ENCODE measurements at places on chromosomes 16 and 17.

- no peak for DNase-seq
Observed at GRCh38 chr17:4204710-4205173, 59.0 kb downstream of the ANKFY1 start.

GRCh38 chr16:1090620-1091587 is 5.1 kb downstream of the C1QTNF8 start:
- DNase-seq: no peak

GRCh38 chr17:47708864-47709541 is 15.0 kb downstream of the TBKBP1 start:
- DNase-seq: no peak

GRCh38 chr17:31388351-31388750 is 3.1 kb upstream of the RAB11FIP4 start:
- DNase-seq: no peak

DNA sequence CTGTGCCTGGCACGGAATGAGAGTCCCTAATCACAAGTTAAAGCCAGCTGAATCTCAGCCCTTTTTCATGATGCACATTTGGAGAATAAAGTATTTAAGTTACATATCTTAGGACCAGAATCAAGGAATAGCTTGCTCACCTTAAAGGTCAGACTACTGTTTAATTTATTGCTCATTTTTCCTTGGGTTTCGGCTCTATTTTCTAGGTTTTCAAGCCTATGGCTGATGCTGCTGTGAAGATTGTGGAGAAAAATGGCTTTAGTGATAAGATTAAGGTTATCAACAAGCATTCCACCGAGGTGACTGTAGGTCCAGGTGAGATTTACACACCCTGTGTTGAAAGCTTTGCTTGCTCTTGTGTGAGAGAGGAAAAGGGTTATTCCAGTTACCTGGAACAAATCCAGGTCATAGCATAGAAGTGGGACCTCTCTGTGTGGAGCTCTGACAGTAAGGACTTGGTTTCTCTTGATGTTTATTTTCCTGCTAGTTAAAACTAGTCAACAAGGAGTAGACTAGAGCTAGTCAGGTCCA is 18.1 kb downstream of the PRMT7 start:
- no peak for DNase-seq

DNA sequence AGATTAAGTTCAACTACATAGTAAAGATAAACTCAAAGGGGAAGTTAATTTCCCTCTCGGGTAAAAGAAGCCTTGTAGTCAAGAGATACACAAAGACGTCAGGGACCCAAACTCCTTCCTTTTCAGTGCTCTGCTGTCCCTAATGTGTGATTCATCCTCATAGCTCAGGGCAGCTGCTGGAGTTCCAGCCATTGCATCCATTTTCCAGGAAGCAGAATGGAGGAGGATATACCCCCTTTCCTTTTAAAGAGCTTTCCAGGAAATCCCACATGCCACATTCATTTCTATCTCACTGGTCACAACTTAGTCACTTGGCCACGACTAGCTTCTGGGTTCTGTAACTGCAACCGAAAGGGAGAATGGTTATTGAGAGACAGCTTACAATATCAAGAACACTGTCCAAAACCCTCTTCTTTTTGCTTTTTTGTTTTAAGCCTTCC is 95.3 kb downstream of the SOCS1 start:
- DNase-seq: no peak

DNA sequence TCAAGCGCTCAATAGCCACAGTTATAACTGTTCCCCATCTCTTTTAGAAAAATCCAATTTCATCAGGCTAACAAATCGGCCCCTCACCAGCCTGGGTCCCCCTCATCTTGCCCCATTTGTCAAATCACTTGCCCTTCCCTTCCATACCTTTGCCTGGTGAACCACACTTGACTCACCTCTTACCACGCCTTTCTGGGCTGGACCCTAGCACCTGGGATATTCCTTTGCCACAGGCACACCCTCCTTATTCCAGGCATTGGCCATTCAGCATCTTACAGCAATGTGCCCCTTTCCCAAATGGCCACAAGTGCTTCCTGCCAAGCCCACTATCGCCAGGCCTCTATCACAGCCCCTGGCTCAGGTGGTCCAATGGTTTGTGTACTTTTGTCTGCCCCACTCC is 14.9 kb downstream of the CMTM4 start:
- DNase-seq: no peak

GRCh38 chr16:84737192-84738011 is 37.6 kb downstream of the USP10 start:
- DNase-seq: no peak

- DNase-seq: no peak
Observed at GRCh38 chr17:60269417-60269816, 119.6 kb downstream of the CA4 start.

- DNase-seq: no peak
Observed at GRCh38 chr17:66915204-66915611, 49.3 kb upstream of the CACNG4 start.

- no peak for DNase-seq
Observed at GRCh38 chr17:13429201-13429600, 172.5 kb downstream of the HS3ST3A1 start.

DNA sequence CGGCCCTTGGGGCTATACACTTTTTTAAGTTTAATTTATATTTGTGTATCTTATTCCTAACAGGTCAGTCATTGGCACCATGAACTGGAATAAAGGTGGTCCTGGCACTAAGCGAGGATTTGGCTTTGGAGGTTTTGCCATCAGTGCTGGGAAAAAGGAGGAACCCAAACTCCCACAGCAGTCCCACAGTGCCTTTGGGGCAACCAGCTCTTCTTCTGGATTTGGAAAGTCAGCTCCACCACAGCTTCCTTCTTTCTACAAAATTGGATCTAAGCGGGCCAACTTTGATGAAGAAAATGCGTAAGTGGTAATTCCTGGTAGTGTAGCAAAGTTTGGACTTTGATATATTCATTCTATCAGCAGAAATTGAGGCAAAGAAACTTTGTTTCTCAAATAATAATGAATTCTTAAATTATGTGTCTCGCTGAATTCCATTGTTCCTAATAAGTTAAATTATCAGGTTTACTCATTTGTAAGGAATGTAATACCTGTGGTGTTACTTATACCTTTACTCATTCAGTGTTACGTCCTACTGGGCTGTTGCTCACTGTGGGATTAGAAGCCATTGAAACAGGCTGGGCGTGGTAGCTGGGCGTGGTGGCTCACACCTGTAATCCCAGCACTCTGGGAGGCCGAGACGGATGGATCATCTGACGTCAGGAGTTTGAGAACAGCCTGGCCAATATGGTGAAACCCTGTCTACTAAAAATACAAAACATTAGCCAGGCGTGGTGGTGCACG is 13.2 kb downstream of the DDX42 start:
- DNase-seq: no peak

GRCh38 chr16:31460582-31461002 is 1.3 kb downstream of the ARMC5 start:
- no peak for DNase-seq

DNA sequence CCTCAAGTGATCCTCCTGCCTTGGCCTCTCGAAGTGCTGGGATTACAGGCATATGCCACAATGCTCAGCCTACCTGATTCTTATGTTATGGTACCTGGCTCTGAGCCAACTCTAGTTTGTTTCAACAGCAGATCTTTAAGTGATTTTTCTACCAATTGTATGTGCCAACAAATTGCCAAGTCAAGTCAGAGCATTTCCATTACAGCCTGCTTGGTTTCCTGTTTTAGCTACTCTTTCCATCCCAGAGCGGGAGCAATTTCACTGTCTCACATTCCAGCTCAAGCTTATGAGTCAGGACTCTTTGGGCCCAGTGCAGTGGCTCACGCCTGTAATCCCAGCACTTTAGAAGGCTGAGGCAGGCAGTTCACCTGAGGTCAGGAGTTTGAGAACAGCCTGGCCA is 30.8 kb upstream of the RBBP6 start:
- no peak for DNase-seq

DNA sequence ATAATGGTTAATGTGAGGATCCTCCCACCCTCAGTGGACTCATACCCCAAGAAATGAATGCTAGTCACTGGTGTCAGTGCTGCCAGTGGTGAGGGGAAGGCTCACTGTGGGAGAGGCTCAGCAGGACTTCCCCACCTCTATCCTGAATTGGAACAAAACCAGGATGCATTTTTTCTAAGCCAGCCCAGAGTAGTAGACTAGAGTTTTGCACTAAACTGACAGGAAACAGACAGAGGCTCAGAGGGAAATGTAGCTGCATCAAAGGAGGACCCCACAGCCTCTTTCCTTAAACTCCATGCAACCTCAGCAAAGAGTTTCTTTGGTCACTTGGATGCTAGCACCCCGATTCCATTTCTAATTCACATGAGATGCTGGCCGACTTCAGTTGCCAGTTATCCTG is 10.7 kb upstream of the SKAP1 start:
- DNase-seq: no peak

DNA sequence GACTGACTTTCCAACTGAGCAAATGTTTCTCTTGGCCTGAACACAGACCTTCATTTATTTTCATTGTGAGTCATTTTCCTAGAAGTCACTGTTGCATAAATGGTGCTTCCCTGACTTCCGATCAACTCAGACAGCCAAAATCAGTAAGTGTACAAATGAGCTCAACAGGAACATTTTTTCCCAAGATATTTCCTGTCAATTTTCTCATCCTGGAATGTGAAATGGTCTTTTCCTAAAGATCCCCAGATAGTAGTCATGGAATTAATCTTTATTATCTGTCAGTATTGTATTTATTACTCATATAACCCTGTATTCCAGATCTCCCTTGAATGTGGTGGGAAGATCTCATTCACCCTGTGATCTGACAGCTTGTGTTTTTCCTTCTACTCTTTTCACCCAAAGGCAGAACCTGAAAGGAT is 360.3 kb upstream of the KIF2B start:
- DNase-seq: no peak

GRCh38 chr17:49002331-49002730 is 5.1 kb downstream of the IGF2BP1 start:
- no peak for DNase-seq

All from activated CD4-positive, alpha-beta T cell treated with anti-CD3 and anti-CD28 coated beads, Interleukin-2, amount 50 U/mL, for 1 hour (primary cell).